ENCODE measurements at places on chromosomes 11 and 22.

DNA sequence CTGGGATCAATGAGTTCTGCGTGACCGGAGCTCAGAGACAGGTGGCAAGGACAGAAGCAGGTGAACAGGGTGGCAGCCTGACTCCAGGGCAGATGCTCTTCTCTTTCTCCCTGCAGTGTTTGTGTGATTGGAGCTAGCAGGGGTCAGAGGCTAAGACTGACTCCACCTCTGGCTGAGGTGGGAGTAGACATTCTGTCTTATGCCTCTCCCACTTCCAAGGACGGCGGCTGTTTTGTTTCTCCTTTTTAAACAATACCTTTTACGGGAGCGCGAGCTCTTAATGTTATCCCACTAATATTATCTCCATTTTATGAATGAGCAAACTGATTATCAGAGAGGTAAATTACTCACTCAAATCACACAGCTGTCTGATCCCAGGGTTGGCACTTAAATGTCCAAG lies 323.7 kb downstream of the MIAT start:
- no peak for DNase-seq

DNA sequence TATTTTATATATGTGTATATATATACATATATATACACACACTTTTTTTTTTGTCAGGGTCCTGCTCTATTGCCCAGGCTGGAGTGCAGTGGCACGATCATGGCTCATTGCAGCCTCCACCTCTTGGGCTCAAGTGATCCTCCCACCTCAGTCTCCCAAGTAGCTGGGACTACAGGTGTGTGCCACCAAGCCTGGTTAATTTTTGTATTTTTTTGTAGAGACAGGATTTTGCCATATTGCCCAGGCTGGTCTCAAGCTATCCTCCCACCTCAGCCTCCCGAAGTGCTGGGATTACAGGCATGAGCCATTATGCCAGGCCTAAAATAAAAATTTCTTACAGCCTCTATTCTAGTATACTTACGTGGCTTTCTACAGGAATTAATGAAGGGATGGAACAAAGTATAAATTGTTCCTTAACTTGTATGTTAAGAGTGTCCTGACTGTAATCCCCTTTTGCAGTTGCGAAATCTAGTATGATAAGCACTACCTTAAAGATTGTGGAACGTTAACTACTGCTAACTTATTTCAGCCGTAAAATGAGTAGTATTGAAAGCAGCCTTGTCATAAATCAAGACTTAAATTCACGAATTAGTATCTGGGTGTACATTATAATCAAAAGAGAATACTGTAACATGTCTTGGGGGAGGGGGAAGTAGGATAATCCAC lies 2.1 kb downstream of the TRAF6 start:
- no peak for DNase-seq

GRCh38 chr11:109769858-109770257 lies 323.3 kb upstream of the ZC3H12C start:
- no peak for DNase-seq

- DNase-seq: peak; percentile 92
These were observed 94.5 kb downstream of the FDX1 start for GRCh38 chr11:110524238-110524637.

- no peak for DNase-seq
These were observed 219.3 kb upstream of the UBASH3B start for GRCh38 chr11:122436188-122436555.

GRCh38 chr11:26599425-26599824 lies 27.4 kb upstream of the MUC15 start:
- DNase-seq: peak; percentile 45

- DNase-seq: no peak
These were observed 62.1 kb upstream of the LMO1 start for GRCh38 chr11:8325591-8326304.

DNA sequence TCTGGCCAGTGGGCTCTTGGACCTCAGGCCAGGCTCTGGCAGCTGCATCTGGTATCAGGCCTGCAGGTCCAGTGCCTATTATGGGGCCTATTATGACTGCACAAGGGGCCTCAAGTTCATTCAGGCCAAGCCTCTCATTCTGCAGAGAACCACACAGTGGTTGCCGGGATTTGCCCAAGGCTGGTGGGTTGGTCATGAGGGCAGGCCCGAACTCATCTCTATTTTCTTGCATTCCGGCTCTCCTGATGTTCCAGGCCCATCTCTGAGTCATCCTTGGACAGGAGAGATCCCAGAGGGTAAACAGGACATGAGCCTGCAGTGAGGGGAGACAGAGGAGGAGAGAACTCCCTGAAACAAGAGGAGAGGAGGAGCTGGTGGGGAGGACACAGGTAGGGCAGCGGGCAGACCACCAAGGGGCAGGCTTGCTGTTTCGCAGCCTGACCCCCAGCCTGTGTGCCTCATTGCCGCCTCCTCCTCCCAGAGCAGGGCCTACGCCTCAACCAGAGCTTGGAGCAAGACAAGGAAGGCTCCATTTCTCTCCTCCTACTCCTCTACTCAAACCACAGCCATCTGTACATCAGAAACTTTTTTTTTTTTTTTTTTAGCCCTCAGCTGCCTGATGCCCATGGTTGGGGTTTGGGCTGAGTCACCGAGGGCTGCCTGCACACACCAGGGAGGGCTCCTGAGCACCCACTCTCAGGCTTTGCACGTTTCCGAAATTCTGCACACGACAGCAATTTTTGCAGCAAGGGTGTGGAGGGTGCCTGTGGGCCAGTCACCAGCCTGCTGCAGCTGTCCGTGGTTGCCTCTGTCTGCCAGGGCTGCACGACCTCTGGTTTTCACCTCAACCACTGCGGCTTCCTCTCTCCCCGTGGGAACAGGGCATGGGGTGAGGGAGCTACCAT lies 12.7 kb upstream of the TREH start:
- DNase-seq: peak; percentile 56

DNA sequence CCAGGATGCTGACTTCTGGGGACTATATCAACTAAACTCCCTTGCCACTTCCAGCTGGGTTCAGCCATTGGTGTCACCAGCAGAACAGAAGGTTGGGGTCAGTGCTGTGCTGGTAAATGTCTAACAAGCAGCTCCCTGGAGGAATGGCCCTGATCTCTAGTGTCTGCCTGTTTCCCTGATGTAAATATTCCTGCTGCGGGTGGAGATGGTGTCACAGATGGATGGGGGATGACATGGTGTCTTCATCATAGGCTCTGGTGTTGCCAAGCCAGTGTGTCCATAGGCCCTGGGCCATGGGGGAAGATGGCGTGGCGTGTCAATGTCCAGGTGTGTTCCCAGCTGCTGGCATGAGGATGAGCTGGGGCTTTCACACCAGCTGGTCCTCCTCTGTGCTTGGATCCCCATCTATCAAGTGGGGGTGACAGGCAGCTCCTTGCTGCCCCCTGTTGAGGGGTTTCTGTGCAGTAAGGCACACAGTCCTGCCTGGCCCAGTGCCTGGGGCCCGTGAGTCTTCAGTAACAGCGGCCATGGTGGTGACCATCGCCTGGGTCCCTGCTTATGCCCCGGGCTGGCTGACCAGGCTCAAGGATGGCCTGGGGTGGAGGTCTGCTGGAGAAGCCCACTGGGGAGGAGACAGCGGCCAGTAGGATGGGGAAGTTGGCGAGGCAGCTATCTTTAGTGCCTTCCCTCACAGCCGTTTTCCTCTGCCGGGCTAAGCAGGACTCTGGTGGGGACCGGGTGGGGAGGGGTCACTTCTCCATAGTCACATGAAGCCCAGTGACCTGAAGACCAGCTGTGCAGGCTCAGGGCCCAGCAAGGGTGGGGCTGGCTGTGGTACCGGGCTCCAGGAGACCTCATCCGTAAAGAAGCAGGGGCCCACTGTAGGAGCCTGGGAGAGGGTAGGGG lies 12.7 kb downstream of the RPL3 start:
- DNase-seq: no peak

GRCh38 chr11:48019217-48019584 lies 38.8 kb downstream of the PTPRJ start:
- no peak for DNase-seq

GRCh38 chr22:31876156-31876920 lies 68.0 kb upstream of the YWHAH start:
- peak; percentile 67 for DNase-seq

GRCh38 chr22:40637183-40638150 lies 948 bp upstream of the MRTFA start:
- no peak for DNase-seq

DNA sequence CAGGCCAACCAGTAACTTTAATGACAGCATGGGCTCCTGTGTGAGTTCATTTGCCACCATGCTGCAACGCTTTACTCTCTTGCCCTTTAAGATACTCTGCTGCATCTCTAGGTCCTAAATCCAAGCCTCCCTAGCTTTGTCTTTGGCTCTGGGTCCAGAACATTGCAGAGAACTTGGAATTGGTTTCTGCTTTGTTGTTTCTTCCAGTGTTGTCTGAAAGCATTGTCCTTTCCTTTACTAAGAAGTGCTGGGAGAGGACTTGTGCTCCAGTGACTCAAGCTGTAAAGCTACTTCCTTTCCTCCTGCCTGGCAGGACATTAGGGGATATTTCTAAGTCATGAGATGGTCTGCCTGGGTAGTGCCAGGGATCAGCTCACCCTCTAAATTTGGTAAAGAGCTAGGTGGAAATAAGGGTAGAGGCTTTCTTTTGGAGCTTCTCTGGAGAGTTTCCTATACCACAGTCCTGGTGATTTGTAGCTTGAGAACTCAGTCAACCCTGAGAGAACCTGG lies 202.5 kb upstream of the CADM1 start:
- no peak for DNase-seq

DNA sequence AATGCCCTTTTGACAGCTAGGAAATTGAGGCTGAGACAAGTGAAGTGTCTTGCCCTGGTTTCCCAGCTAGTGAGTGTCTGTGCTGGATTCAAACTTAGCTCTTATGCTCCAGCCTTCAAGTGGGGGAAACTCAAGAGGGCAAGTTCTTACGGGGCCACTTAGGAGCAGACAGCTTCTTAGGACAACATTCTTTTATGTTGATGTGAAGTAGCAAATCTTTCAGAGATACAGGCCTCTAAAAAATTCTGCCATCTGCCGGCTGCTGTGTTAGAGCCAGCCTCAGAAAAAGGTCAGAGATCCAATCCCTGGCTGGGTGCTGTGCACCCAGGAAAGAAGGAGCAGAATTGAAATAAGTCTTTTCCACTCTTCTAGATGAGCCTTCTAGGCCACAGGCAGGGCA lies 26.6 kb downstream of the TIMP3 start:
- DNase-seq: no peak

DNA sequence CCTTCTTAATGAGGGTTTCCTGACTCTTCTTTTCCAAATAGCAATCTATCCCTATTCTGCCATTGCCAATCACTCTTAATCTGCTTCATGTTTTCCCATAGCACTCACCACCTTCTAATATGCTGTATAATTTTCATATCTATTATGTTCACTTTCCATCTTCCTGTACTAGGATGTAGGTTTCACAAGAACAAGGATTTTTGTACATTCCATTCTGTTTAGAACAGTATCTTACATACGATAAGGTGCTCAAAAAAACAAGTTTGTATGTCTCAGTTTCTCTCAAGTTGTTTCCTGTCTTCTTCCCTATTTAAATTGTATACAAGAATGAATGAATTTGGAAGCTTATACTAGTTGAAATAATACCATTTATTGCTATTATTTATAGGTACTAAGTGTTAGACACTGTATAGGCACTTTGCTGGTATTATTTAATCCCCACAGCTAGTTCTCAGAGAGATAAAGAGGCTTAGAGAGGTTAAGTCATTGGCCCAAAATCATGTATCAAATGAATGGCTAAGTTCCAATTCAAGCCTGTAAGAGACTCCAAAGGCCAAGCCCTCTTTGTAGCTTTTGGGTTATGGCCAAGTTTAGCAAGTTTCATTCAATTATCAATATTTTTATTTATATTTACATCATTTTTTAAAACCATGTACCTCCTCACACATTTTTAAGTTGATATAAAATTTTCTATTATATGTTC lies 134.7 kb downstream of the PAX6 start:
- no peak for DNase-seq

DNA sequence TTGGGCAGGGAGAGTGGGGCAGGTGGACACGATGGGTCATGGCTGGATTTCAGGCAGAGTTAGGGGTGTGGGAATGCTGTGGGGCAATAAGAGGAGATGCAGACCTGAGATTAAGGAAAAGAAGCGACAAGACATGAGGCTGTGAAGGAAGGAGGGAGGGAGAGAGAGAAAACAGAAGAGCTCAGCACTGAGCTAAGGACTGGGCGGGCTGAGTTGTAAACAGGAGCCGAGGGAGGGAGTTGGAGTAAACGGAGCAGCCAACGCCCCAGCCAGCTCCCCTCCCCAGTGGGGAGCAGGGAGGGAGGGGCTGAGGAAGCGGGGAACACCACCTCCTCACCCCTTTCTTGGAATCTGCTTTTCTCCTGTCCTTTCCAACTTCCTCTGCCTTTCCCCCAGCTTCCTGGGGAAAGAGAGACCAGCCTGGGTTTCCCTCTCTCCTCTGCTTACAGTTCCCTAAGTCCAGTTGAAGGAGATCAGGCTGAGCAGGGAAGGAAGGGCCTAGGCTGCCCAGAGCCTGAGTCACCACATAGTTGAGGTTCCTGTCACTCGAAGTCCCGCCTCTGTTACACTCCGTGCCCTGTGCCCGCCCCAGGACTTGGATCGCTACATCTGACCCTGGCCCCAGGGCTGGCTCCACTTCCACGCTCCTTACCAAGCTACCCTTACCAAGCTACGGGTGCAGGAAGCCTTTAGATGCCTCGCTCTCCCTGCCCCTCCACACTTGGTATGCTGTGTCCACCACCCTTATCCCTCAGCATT lies 6.7 kb upstream of the AHNAK start:
- DNase-seq: peak; percentile 97

GRCh38 chr11:133776671-133777367 lies 68.5 kb downstream of the SPATA19 start:
- DNase-seq: no peak

DNA sequence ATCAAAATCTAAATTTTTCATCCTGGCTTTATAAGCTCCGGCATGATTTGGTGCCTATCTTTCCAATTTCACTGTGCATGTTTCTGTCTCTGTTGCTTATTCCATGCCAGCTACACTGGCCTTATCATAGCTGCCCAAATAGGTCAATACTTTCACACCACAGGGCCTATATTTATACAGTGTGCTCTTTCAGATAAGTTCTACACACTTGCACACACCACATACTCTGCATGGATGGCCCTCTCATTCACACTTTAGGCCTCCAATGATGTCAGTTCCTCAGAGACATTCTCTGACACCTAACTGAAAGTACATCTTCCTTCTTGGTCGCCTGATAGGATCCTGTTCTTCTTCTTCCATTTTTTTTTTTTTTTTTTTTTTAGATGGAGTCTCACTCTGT lies 7.0 kb downstream of the ALG8 start:
- DNase-seq: no peak

DNA sequence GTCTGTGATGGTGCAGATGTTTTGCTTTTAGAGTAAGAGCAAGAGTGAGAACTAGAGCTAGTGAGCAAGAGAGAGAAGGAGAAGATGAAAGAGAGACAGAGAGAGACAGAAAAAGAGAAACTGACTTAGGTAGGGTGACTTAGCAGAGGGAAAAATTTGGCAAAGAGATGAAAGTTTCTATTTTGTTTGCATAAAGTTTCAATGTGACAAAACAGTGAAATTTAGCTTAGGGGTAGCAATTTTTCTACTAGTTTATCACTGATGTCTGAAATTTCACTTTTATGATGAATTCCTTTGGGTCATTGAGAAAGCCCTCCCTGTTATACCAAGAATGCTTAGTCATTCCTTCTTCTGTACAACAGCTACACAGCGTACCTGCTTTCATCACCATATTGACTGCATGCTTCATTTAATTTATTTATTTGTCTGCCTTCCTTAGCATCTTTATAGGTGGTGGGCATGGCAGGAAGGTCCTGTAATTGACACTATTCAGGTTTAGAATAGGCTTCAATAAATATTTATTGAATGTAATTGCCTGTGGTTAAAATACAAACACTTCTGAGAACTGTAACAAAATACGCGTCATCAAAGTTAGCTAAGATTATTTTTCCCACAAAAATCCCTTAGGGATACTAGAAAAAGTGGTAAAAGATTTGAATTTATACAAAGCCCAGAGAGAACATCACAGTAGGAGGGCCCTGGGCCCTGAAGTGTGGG lies 19.9 kb upstream of the CTSC start:
- peak; percentile 18 for DNase-seq
